Glutamatergic neuron (in vitro differentiated cells): ENCODE measurements at places on chromosomes 5 and 9.

- no peak for DNase-seq
These were observed 159.4 kb upstream of the NR3C1 start for GRCh38 chr5:143562935-143563334.

- DNase-seq, result no peak
These were observed 2.2 kb downstream of the GPX3 start for GRCh38 chr5:151022511-151023018.

DNA sequence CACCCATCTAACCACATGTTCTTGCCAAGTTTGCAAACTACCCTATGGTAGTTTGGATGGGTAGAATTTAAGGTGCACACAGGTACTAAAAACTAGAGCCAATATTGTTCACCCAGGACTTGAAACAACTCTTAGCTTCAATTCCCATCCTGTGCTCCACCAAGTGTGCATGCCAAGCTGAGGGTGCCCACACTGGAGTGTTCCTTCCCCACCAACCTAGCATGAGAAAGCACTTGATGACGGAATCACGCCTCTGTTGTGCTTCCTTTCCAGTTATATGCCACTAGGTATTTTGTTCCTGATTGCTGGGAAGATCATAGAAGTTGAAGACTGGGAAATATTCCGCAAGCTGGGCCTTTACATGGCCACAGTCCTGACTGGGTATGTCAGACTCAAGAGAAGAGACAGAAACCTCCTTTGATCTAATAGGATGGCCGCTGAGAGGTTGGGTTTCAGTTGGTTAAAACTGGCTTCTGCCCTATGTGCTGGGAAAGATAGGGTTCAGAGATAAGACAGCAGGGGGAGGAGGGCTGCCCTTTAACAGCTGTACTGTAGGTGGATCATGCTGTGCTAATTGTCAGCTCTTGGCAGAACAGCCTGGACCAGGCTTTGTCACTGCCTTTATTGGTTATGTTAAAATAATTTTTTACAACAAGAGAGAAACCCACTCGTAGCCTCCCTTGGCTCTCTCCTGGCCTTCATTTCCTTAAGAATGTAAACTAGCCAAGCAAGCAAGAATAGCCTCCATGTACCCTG is 83.5 kb downstream of the SLC1A1 start:
- DNase-seq, result no peak

DNA sequence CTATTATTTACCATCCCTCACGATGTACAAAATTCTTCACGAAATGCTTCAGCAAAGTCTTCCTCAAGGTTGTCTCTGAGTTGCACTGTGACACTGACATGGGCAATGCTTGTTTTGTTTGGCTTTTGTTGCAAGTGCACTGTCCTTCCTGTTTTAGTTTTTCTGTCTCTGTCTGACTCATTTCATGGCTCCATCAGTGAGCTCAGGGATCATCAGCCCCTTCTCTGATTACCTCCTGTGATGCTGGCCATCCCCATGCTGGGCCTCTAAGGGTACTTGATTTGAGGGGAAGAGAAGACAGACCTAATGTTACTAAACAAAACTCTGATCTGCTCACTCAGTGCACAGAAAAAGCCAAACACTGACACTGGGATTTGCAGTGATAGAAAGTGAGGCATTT is 37.6 kb upstream of the STX17 start:
- no peak for DNase-seq

DNA sequence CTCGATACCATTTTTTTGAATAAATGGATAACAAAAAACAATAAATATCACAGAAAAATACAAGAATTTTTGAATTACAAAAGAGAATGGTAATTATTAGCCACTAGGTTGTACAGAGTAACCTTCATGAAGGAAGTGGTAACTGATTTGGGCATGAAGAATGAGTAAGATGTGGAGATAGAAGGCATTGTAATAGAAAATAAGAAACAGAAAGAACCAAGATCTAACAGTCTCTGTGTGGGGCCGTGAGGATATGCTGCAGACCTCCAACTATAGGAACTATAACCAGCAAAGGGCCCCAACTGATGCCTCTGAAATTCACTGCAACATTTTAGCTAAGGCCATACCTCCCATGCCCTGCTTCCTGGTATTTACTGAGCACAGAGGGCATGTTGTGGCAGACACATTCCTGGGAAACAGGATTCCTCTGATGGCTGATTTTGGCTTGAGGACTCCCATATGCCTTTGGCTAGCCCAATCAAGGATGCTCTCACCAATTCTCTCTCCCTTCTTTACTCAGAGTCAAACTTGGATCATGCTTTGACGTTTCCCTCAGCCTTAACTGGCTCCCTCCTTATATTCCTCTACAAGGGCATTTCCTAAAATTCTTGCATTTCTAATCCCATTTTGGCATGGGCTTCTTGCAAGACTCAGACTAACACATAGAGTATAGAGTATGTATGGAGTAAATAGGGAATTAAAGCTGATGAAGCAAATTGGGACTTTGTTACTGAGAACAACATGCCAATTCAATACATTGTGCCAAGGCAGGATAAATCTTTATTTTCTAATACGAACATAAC is 208.9 kb downstream of the PDE4D start:
- no peak for DNase-seq

DNA sequence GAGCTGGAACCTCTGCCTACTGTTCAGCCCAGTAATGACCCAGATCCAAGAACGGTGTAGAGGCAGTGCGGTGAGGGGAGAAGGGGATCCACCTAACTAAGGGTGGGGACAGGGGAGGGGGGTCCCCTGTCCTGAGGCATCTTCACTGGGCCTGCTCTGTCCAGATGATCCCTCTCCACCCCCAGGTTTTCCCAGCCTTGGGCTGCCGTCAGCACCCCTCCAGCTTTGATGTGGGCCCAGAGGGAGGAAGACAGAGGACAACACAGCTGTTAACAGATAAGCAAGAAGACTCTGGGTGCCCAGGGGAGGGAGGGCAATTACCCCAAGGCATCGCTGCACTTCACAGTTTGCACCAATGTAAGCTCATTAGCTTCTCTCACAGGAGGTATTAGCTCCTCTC is 19.3 kb downstream of the BICD2 start:
- no peak for DNase-seq

DNA sequence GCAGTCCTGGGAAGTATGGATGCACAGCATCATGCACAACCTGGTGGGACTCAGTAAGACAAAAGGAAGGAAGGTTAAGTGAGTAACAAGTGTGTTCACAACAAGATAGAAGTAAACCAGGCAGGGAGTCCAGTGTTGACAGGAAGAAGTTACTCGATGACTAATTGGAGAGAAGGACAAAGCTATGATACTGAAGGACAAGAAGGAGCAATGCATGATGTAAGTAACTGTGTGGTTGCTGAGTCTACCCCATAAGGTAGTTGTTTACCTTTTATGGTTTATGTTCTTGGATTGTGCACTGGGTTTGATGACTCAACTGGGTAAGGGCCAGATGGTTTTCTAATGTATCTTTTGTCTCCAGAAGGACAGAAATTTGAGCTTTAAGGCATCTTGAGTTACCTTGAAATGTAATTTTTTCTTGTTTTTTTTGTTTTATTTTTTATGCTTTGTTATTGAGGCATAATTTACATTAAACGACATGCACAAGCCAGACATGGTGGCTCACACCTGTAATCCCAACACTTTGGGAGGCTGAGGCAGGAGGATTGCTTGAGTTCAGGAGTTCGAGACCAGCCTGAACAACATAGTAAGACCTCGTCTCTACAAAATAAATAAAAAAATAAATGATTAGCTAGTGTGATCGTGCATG is 89.2 kb upstream of the CAST start:
- no peak for DNase-seq

- peak; percentile 41 for DNase-seq
These were observed 81.7 kb upstream of the ZBTB43 start for GRCh38 chr9:126722922-126723806.

- DNase-seq, result peak; percentile 66
These were observed 52.3 kb downstream of the PSD2 start for GRCh38 chr5:139847790-139848507.

- no peak for DNase-seq
These were observed 7.4 kb upstream of the MIER3 start for GRCh38 chr5:56959326-56959725.

GRCh38 chr9:109681301-109681700 is 98.7 kb upstream of the PALM2AKAP2 start:
- no peak for DNase-seq

- DNase-seq, result no peak
These were observed 14.2 kb downstream of the BARX1 start for GRCh38 chr9:93940951-93941350.

GRCh38 chr5:68189613-68190012 is 25.9 kb upstream of the PIK3R1 start:
- no peak for DNase-seq

DNA sequence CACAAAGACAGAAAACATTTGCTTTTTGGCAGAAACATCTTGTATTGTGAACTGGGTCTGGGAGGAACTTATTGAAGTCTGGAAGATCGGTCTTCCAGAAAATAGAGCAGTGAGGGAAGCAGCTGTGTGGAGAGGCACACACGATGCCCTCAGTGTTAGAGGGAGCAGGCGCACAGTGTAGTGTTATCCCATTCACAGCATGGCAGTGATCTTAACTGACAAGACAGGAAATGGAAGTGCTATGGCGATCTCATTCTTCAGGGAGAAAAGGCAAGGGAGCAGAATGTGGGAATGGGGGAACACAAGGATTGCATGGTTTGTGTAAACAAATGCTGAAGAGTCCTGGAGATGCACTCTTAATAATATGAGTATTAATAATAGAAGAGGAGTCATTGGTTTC is 161.0 kb downstream of the PBX3 start:
- no peak for DNase-seq

DNA sequence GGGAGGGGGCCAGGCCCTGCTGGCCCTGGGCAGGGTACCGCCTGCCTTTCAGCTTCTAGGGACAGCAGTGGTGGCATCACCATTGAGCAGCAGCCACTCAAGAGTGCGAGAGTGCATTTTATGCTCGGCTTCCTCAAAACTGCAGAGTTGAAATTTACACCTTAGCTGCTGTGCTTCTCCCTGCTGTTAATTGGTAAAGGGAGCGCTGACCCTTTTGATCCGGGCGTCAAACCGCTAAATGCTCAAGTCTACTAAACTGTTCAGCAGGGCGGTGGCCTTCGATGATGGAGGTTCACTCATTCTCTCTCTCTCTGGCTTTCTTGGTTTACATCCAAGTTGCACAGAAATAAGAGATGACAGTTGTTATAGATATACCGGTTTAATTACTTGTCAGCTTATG is 368.6 kb upstream of the IRX2 start:
- no peak for DNase-seq

DNA sequence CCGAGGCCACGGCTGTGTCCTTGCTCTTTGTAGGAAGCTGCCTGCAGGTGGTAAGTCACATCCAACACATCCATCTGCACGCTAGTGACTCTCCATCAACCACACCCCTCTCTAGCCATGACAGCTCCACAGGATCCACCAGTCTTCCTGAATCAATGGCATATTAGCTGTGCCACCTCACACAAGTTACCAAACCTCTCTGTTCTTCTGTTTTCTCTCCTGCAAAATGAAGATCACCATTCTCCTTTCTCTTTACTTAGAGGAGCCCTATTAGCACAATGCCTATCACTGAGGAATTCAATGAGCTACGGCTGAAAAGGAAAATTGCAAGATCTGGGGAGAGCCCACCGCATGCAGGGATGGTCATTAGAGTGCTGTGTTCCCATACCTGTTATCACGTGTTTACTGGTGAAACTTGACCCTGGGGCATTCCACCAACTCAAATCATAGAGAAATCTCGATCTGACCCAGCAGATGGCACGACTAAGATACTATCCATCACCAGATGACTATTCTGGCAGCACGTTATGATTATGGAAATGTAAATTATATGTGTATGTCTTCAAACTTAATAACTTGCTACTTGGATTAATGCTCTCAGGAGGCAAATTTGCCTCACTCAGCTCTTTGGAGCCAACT is 20.9 kb downstream of the WHRN start:
- DNase-seq, result no peak

DNA sequence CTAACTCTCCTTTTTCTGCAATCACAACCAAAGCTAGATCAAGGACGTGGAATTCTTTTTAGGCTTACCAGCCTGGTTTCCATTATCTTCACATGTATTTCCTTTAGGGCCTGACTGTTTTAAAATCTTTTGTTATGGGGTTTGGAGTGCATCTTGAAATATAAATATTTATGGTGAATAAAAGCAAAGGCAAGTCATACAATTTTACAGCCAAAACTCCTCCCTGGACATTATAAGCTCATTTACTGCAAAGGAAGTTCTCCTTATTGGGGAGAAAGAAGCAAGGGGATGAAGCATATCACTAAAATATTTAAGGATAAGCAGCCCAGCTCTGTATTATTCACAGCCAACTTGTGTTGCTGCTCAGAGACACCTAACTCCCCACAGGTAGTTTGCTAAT is 132.2 kb upstream of the TARS1 start:
- DNase-seq, result no peak

DNA sequence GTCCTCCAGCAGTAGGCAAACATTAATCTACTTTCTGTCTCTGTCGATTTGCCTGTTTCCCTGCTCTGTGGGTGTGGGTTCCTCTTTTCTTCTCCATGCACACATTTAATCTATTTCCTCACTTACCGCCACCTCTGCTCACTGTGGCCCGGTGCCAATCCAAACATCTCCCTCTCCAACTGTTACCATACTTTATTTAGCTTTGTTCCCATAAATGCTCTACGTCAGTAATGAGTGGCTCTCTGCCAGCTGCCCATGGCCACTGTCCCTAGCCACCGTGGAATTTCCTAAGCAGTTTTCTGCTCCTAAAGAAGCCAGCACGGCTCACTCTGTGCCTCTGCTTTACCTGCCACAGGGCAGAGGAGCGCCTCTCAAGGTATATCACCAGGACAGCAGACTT is 19.5 kb upstream of the GOLPH3 start:
- no peak for DNase-seq

DNA sequence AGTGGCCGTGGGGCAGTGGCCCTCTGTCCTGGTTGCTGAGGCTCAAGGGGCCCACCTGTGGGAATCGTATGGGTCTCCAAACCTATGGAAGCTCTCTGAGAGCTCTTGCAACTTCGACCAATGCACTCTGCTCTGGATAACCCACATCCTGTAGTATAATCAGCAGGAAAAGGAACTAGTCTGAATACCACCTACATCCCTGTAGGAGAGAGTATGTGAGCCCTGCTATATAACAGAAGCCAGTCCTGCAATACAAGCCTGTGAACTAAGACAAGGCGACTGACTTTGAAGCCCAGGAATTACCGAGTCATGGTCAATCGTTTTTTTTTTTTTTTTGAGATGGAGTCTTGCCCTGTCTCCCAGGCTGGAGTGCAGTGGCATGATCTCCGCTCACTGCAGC is 29.8 kb upstream of the BICD2 start:
- no peak for DNase-seq

GRCh38 chr9:137621131-137621757 is 2.4 kb downstream of the EHMT1 start:
- no peak for DNase-seq

- peak; percentile 36 for DNase-seq
These were observed 485.3 kb downstream of the CDH9 start for GRCh38 chr5:26553079-26553478.
